Stimulated activated CD4-positive, alpha-beta T cell treated with anti-CD3 and anti-CD28 coated beads, TNF-alpha, amount 100 ng/mL, for 1 hour (primary cell): ENCODE measurements at places on chromosomes 5 and 9.

GRCh38 chr5:40988746-40989510 is 79.6 kb downstream of the C7 start:
- no peak for DNase-seq

DNA sequence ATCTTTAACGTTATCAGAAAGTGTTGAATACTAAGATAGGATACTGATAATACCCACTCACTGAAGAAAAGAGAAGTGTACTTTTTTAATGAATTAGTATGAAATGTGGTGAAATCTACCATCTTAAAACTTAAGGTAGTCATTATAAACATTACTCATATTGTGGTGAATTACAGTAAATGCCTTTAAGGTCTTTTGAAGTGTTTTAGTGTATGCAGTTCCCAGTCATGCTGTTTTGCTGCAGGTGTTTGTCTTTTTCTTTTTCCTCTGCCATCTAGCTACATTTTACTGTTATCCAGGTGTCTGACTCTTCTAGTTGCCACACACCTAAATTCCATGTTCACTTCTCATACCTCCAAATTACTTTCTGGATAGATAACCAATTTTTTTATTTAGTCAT is 72.6 kb downstream of the ERMP1 start:
- no peak for DNase-seq

- DNase-seq, result no peak
Measured at GRCh38 chr5:139982157-139982974, 60.7 kb downstream of the NRG2 start.

GRCh38 chr5:64166201-64166959 is 737 bp downstream of the RNF180 start:
- DNase-seq, result no peak

GRCh38 chr9:137972355-137972987 is 94.9 kb downstream of the CACNA1B start:
- DNase-seq, result no peak

DNA sequence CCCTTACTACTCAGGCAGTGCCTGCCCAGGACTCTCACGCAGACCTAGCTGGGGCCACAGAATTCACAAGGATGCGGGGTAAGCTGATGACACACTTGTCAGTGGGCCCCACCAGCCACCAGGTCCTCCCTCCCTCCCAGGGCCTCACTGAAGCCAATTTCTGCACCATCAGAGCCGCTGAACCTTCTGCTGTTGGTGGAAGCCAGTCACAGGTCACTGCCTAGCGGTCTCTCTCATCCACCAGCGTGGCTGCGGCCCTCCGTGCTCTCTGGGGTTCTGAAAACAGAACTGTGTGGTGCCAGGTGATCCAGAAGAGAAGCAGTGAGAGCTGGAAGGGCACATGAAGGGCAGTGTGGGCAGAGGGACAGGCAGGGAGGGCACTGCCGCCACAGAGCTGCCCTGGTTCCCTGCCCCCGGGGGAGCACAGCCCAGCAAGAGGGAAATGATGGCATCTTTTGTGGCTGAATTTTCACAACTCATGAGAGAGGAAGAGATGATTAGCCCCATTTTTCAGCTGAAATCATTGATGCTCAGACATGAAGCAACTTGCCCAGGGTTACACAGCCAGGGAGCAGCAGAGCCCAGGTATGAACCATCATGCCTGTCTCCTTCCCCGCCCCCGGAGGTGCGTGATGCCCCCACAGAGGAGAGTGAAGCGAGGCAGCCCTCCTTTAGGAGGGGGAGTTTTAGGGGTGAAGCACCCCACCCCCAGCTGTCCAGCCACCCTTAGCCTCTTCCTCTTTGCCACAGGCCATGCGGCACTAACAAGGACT is 41.4 kb upstream of the CPLX2 start:
- no peak for DNase-seq

DNA sequence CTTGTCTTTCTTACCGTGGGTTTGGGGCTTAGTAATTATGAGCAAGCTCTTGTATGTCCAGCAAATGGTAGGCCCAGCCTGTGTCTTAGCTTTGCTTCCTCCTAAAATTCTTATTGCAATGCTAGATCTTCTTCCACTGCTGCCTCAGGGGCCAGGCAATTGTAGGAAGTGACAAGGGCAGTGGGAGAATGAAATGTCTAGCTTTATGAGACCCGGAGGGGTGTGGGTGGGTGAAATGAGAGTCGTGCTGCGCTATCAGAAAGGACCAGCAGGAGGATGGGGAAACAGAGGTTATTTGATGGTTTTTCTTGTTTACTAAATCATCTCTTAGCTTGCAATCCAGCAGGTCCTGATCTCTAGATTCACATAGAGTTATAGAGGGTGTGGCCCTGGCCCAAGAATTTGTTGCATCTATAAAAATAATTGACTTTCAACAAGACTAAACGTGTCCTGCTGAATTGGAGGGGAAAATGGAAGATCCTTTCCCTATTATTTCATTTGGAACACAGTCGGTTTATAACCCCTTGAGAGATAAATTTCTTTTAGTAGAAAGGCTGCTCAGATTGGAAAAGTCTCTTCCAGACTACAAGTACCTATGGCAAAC is 43.7 kb downstream of the ZNF366 start:
- DNase-seq, result no peak

- DNase-seq, result no peak
Measured at GRCh38 chr5:163612358-163613149, 107.1 kb downstream of the MAT2B start.

GRCh38 chr5:172718527-172719114 is 52.4 kb downstream of the DUSP1 start:
- no peak for DNase-seq

GRCh38 chr9:136599074-136599531 is 53.3 kb upstream of the NOTCH1 start:
- no peak for DNase-seq

DNA sequence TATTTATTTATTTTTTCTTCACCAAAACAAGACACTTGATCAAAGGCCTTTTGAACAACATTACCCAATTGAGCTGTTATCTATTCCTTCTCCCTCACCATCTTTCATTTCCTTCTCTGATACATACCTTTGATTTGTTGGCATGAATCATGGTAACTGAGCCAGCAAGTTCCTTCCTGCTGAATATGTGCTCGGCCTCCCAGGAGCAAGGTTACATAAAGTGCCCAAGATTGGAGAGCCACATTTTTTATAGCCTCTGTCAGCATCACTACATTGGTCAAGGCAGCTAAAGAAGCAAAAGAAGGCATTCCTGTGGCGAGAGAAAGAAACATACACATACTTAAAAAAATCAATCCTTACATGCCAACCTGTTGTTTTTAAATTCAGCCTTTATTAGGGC is 369.6 kb downstream of the CYLC2 start:
- DNase-seq, result no peak
